ENCODE measurements at places on chromosomes 4 and X.

DNA sequence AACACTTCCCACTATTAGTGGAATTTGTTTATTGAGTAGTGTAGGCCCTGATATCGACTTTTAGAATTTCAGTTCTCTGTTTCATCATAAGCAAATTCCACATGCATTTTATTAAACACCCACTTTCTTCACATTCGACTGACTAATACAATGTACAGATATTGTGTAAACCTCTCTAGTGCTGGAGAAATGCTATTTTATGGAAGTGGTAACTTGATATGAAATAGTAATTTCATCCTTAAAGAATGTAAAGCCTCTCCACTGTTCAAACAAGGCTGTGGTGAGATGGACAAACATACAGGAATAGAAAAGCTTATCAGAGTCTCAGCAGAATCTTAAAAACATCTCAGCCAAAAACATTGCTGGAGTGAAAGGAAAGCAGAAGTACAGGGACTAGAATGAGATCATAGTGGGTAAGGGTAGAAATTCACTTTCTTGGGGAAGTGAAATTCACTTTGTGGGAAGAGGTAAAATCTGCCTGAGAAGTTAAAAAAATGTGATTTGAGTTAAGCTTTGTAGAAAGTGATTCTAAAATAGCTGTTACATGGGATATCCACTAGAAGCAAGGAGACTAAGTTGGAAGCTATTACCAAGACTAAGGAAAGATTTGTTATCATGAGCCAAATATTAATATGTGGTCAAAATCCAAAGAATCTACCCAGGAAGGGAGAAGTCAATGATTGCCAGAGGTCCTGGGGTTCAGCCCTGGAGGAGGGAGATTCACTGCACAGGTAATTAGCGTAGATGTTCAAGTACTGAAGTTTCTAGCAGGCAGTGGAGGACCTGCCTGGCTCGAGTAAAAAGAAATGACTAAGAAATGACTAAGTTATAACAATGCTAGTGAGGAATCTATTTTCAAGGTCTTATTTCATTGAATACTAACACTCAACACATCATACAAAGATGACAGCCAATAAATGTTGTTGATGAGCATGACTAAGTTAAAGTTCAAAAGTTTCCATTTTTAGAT is 398.3 kb upstream of the FAM47C start:
- DNase-seq = no peak

GRCh38 chr4:17544205-17544604 is 29.2 kb downstream of the CLRN2 start:
- no peak for DNase-seq

- no peak for DNase-seq
Observed at GRCh38 chr4:31045151-31045550, 325.0 kb downstream of the PCDH7 start.

DNA sequence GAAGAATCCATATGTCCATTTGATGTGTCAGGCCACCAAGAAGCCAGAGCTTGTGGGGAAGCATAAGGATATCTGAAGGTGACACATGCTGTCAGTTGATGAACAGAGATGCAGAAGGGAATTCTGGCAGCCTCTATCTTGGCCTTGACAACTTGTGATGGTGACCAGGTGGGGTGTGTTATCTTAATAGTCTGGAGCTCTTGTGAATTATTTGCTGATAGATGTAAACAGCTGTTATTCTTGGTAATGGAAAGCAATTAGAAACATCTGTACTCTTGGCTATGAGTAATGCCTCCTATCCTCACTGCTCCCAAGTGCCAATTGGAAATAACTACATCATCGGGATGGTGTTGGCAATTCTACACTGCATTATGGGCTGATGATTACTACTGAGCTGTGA is 51.9 kb downstream of the NAA11 start:
- DNase-seq = no peak

GRCh38 chr4:162154862-162155540 is 8.8 kb downstream of the FSTL5 start:
- DNase-seq = no peak

GRCh38 chrX:45668686-45669443 is 468.2 kb upstream of the DIPK2B start:
- DNase-seq = no peak

DNA sequence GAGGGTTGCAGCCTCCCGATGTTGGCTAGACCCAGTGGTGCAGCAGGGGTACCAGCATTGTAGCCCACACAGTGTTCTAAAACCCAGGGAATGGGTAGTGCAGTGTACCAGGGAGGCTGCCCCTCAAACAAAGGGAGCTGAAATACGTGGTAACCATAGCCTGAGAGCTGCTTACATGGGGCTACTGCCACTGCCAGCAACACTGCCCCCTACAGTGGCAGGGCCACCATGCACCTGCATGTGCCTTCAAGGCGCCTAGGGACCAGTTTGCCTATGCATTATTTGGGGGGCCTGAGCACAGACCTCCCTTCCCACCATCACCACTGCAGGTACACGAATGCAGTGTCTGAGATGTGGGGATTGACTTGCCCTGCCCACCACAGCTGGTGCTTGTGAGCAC is 21.0 kb upstream of the BMP15 start:
- peak; percentile 50 for DNase-seq

GRCh38 chr4:182010876-182011275 is 232.3 kb upstream of the TENM3 start:
- DNase-seq = no peak

DNA sequence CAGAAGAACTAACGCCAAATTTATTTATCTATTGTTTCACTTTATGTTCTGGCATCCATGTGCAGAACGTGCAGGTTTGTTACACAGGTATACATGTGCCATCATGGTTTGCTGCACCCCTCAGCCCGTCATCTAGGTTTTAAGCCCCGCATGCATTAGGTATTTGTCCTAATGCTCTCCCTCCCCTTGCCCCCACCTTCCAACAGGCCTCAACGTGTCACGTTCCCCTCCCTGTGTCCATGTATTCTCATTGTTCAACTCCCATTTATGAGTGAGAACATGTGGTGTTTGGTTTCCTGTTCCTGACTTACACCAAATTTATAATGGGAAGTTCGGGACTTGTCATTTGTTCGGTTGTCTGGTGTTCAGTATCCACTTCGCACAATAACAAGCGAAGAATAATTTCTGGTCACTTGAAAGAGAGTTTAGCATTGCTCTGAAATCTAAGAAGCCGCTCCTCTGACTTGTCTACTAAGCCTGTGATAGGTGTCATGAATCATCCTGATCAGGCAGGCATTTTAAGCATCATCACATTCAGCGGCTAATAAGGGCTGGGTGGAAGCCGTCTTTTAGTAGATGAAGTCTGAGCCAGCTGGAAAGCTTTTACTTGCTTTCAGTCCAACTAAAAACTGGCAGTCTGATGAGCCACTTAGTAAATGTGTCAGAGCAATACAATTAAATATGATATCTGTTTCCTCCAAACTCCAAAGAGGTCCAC is 1065.7 kb upstream of the PABPC4L start:
- no peak for DNase-seq

DNA sequence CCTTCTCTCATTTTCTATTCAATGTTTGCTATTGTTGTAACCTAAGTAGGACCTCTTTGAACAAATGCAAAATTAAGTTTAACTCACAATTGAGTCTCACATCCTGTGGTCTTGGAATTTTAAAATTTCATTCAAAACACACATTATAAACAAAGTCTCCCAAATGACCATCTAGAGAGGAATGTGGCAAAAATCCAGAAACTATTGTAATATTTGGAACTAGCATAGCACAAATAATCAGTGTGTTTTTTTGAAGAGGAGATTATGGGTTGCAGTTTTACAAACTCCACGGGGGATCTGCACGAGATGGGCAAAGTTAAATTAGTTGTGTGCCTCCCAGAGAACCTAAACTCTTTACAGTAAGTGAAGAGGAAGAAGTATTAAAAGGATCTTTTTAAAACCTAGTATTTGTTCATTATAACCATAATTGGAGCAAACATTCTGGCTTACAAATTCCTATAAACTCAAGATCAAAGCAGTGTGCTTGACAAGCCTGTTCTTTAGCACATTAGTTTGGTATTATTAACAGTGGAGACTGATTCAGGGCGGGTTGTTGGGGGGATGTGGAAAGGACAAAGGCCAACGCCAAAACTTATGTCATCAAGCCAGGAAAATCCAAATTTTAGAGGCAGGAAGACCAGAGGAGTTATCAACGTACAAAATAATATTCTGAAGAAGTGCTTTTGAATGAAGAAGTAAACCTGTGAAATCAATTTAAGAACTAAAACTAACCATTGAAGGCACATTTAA is 22.4 kb upstream of the RBPJ start:
- no peak for DNase-seq

GRCh38 chrX:40755291-40756249 is 20.2 kb upstream of the MED14 start:
- DNase-seq = no peak

DNA sequence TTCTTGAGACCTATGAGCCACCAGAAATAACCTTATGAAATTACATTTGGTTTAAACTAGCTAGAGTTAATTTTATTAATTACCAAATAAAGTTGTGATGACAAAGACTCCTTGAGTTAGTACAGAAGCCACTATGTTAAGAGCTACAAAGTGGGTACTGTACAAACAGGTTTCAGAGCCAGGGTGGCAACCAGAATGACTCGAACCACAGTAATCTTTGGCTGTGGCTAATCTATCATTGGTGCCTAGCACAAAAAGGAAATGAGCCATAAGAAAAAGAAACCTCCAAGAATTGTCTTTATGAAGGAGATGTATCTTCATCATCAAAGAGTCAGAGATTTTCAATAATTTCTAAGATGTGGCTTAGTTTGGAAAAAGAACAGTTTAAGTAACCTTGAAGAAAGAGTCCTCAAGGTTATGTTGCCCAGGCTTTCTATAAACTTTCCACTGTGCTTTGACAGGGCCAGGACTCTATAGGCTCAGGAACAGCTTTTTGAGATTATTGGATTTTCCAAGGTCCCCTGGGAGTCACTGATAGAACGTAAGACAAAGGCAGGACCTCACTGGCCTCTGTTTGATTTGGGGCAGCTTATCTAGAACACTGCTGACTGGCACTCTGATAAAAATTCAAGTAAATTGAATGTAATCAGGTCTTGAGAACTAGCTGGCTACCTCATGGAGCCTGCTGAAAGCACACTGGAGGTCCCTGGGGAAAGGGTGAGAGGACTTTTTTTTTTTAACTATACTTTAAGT is 777.7 kb downstream of the STIM2 start:
- DNase-seq = no peak

DNA sequence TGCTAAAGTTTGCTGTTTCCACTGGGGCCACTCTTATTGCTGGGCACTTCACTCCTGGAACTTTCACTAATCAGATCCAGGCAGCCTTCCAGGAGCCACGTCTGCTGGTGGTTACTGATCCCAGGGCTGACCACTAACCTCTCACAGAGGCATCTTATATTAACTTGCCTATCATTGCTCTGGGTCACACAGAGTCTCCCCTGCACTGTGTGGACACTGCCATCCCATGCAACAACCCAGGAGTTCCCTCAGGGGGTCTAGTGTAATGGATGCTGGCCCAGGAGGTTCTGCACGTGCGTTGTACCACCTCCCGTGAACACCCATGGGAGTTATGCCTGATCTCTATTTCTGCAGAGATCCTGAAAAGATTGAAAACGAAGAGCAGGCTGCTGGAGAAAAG is 41.8 kb upstream of the IQSEC2 start:
- no peak for DNase-seq

GRCh38 chrX:130109429-130110378 is 593 bp downstream of the ELF4 start:
- DNase-seq = peak; percentile 54

DNA sequence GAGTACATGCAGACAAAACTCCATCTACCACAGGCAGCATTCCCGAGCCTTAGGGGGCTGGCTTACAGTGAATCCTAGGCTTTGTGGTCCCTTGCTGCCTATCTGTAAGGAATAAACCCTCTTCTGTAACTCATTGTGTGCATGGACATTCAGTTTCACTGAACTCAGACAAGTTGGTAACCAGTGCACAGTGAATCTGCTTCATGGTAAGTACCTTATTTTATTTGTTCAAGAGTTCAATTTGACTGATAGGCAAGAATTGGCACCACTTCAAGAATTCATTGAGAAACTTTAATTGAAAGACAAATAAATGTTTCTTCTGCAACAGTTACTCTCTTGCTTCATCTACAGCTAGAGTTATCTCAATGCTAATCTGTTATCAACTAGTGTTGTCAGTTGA is 57.2 kb upstream of the PRRG1 start:
- DNase-seq = no peak

DNA sequence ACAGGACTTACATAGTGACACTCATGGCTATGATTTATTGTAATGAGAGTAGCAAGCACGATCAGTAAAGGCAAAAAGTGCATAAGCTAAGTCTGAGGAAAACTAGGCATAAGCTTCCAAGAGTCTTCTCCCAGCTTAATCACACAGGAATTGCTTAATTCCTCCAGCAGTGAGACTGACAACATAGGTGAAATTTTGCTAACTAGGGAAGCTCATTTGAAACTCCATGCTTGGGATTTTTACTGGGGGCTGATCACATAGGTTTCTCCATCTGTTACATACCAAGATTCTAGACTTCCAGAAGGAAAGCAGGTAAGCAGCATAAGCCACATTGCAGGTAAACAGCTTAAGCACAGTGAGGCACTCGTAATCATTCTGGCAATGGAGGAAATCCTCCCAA is 71.8 kb upstream of the FHDC1 start:
- no peak for DNase-seq

Data from Karpas-422 (cell line).